ENCODE measurements at places on chromosomes 7 and 10.

DNA sequence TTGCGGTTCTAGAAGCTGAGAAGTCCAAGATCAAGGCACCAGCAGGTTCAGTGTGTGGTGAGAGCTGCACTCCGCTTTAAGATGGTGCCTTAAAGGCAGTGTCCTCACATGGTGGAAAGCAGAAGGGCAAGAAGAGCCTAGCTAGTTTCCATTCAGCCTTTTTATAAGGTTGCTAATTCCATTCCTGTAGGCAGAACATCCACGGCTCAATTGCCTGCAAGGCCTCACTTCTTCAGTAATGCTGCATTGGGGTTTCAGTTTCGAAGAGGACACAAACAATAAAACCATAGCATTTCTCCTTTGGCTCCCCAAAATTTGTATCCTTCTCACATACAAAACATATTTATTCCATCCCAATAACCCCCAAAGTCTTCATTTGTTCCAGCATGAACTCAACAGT lies 109.5 kb upstream of the KCND2 start:
- no peak for DNase-seq

DNA sequence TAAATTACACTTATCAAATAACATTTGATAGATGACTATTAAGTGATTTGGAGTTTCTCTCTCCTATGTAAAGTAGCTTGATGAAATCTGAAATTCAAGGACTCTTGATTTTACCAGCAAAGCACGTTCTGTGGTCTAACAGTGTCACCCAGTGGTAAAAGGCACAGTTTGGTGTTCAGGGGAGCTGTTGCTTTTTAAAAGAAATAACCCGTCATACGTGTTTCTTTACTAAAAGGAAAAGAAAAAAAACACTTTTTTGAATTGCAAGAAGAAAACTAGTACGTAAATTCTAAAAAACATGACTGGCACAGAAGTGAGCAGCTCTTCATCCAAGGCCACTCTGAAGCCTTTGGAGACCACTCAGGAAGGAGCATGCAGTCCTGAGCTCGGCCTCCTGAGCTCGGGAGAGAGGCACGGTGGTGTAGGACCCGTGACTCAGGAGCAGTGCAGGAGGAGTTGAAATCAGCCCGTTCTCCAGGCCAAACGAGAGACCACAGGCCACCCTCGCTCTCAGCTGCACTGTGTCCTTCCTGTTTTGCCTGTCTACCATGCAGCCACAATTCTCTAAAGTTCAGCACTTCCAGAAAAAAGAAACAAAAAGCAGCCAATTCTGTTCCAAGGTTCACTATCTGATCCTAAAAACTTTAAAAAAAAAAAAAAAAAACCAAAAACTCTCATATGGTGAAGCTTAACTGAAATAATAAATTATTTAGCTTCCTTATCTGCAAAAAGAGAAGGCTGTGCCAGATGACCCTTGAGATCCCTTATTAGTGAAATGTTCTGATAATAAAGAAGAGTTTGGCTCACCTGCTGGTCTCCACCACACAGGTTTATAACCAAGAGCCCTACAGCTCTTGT lies 212.6 kb upstream of the FRMD4A start:
- DNase-seq: no peak

DNA sequence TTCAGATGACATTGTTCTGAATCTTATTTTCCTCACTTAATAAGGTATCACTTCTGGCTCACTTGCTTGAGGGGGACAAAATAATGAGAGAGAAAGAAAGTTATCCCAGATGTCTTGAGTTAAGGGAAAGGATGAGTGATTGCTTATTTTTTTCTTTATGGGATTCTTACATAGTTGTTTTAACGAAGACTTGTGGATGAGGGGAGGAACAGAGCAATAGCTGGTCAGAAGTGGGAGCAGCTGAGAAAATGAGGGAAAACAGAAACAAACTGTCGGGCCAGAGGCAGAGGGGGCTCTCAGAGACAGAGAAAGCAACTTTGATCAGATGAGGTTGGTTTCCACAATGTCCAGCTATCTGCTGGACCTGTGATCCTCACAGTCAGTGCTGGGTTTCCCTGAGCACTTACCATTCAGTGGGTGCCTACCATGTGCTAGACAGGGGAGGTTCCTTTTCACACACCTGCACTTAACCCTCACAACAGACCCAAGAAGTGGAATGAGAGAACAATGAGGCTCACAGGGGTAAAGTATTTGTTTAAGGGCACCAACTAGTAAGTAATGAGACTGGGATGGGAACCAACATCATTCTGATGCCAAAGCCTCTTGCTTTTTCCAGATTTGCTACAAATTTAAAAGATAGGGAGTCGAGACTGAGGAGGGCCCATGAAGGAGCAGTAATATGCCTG lies 64.2 kb downstream of the BICC1 start:
- no peak for DNase-seq

DNA sequence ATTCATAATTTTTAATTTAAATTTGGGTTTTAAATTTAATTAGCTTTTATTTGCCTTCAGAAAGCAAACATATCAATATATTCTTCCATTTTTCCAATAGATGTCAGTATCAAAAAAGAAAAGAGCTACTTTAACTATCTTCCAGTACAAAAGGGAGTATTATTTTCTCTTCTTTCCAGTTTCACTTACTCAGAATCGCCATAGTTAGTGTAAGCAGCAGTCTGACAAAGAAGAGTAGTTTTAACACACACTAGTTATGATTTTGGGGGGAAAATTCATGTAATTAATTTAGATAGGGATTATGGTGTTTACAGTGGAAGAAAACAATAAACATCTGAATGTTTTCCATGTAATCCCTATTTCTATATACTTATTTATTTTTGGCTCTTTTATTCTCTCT lies 272.6 kb upstream of the DGKB start:
- no peak for DNase-seq

DNA sequence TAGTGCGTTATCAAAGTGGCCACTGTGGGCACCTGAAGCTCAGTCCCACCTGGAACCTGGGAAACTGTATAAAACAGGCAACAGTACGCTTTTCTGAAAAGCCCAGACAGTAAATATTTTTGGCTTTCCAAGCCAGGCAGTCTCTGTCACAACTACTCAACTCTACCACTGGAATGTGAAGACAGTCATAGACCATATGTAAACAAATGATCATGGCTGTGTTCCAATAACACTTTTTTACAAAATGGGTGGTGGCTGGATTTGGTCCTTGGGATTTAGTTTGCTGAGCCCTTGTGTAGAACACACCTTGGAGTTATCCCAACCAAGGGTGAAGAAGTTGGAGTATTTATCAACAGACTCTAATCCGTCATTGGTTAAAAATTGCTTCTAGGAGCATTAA lies 259.9 kb downstream of the SKIDA1 start:
- no peak for DNase-seq

- DNase-seq: no peak
These were observed 50.0 kb downstream of the TRUB1 start for GRCh38 chr10:114987995-114988394.

- no peak for DNase-seq
These were observed 10.6 kb downstream of the CABCOCO1 start for GRCh38 chr10:61673360-61673759.

GRCh38 chr7:148662646-148663045 lies 36.1 kb upstream of the CUL1 start:
- no peak for DNase-seq

- DNase-seq: no peak
These were observed 13.8 kb downstream of the LRRN3 start for GRCh38 chr7:111104710-111105109.

- no peak for DNase-seq
These were observed 38.0 kb upstream of the TARP start for GRCh38 chr7:38311329-38311937.

- no peak for DNase-seq
These were observed 107.7 kb downstream of the GRID1 start for GRCh38 chr10:86258941-86259340.

DNA sequence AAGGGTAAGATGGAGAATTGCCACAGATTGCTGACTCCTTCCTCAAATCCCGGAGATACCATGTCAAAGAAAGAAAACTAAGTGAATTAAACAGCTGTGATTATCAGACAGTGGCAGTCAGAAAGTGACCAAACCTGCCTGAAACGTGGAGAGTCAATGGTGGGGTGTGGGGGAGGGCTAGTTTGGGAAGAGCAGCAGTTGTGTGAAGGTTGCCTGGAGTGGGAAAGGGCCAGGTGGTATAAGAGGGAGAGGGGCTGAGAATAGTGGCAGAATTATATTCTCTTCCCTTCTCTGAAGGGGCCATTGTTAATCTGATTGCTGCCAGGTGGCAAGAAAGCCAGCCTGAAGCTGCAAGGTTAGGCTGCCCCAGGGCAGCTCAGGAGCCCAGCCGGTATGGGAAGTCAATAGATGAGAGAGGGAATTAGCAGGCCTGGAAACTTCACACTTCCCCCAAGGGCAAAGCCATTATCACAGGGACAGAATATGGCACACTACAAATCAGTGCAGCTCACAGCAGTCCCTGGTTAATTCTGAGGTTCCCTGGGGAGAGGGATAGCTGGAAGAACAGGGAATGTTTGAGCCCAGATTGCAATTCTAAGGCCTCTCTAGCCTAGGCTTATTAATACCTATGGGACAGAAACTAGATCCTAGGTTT lies 83.9 kb upstream of the ITGB1 start:
- DNase-seq: no peak

GRCh38 chr7:31444196-31444595 lies 69.7 kb upstream of the ITPRID1 start:
- no peak for DNase-seq

DNA sequence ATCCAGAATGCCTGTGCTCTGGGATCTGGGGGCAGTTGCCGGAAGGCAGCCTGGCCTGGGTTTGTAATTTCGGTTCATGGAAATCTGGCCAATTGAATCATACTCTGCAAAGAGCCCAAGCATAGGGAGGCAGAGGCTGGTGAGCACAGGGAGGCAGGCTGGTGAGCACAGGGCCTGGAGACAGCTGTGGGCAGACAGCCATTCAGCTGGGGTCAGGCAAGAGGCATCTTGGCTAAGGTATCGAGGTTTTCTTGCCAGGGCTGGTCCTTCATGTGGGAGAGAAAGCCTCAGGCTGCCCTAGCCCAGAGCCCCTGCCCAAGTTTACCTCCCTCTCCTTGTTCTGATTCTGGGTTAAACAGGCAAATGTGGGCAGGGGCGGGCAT lies 63.7 kb upstream of the BAIAP2L1 start:
- no peak for DNase-seq

GRCh38 chr10:111297351-111297848 lies 220.6 kb downstream of the ADRA2A start:
- no peak for DNase-seq

- DNase-seq: no peak
These were observed 813.3 kb upstream of the CELF2 start for GRCh38 chr10:10204415-10204814.

DNA sequence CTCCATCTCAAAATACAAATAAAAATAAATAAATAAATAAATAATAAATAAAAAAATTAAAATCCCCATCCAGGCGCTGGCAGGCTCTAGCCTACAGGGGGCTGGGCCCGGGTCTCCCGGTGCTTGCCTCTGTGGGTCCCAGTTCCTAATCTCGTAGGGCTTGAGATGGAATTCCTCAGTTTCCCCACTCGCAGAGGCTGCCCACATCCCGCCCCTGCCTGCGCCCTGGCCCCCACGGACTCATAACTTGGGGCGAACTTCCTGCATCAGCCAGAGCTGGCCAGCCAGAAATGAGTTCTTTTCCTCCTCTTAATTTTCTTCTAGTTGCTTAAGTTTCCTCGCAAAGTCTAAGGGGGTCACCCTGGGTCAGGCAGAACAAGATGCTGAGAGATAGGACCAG lies 22.0 kb upstream of the SRRM3 start:
- no peak for DNase-seq

GRCh38 chr10:60434418-60435046 lies 44.9 kb upstream of the ANK3 start:
- no peak for DNase-seq

GRCh38 chr10:63628526-63629362 lies 107.5 kb downstream of the REEP3 start:
- no peak for DNase-seq

- no peak for DNase-seq
These were observed 74.6 kb downstream of the WDFY4 start for GRCh38 chr10:48759113-48759901.

- DNase-seq: no peak
These were observed 126.2 kb upstream of the ETV1 start for GRCh38 chr7:14115701-14116100.

GRCh38 chr10:91190876-91191583 lies 29.4 kb upstream of the PCGF5 start:
- DNase-seq: no peak

GRCh38 chr7:91427051-91427450 lies 162.8 kb downstream of the FZD1 start:
- no peak for DNase-seq

GRCh38 chr7:105365541-105366534 lies 22.9 kb downstream of the SRPK2 start:
- DNase-seq: no peak

DNA sequence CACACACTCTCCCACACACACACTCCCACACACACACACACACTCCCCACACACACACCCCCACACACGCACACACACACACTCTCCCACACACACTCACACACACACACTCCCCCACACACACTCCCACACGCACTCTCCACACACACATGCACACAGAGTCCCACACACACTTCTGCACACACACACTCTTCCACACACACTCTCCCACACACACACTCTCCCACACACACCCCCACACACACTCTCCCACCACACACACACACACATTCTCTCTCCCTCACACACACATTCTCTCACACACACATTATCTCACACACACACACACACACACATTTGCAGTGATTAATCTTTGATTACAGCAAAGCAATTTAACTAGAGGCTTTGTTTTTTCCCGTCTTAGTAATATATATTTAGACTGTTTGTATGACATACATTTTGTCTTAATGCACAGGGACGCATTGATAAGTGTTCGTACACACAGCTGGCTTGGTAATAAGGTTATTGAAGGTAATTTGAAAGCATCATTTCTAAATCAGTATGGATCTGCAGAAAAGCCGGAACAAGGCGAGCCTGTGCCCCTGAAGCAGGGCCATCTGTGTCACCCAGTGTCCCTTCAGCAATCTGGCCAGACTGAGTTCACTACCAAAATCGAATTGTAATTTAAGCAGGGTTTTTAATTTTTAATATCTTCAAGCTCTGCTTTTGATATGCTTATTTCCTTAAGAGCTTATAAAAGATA lies 69.9 kb upstream of the SH2B2 start:
- DNase-seq: no peak

DNA sequence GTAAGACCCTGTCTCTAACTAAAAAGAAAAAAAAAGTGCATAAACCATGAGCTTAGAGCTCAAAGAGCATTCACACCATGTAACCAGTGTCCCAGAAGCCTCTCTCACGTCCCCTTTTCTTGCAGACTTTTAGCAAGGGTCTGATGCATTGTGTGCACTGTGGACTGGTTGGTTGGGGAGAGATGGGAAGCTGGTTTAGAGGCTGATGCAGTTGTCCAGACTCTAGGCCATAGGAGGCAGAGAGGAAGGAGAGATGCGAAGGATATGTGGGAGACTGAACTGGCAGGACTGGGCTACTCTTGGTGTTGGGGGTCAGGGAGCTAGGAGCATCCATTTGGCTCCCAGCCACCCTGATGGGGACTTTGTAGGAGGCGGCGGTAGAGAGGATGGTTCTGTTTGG lies 1.8 kb downstream of the SSC4D start:
- DNase-seq: no peak

GRCh38 chr10:126259760-126260479 lies 128.4 kb downstream of the ADAM12 start:
- DNase-seq: no peak

All from stimulated activated CD4-positive, alpha-beta T cell treated with anti-CD3 and anti-CD28 coated beads, Interleukin-1b, Interleukin-23, amount 100 ng/mL, for 48 hours (primary cell).